ENCODE measurements at places on chromosomes 3 and 15. TPM values are rescaled to one million over a fixed set of nuclear protein-coding genes. Genes with fewer than 3 reads are reported as not detected.

The MCF2L2 gene
- total RNA-seq = 0.33 TPM

The LRRC3B gene
- total RNA-seq = not detected

The TRAT1 gene
- total RNA-seq = not detected

The TNFSF10 gene
- total RNA-seq = 1.1 TPM

The KIF15 gene
- 2.9 TPM for total RNA-seq

The KNG1 gene
- total RNA-seq = not detected

The SAMMSON gene
- not detected for total RNA-seq

The SCN11A gene
- under 0.01 TPM for total RNA-seq

The ARPP19 gene
- 90.8 TPM for total RNA-seq
